Stimulated activated CD8-positive, alpha-beta memory T cell treated with anti-CD3 and anti-CD28 coated beads, Interleukin-2, amount 100 ng/mL, for 1 hour (primary cell): ENCODE measurements at places on chromosomes 2 and 18.

DNA sequence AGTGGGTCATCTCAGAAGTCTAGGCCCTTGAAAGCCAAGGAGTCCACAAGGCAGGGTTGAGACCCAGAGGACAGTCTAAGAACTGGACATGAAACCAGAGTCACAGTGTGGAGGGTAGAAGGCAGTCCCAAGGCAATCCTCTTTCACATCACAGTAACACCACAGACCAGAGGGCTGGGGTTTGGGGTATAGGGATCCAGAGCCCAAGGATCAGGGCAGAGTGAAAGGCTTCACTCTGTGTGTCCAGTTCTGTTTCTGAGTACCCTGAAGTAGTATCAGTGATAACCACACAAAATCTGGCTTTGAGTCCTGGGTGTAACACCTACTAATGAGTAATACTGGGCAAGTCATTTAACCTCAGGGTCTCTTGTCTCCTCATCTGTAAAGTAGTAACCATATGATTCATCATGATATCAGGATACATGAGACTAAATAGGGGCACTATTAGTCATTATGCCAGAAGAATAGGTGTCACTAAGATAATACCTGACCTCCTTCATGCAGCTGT lies 91.0 kb downstream of the ICA1L start:
- DNase-seq, result no peak

GRCh38 chr2:9178904-9179571 lies 27.6 kb upstream of the ASAP2 start:
- no peak for DNase-seq

- no peak for DNase-seq
Observed at GRCh38 chr2:150133623-150134022, 353.8 kb downstream of the RND3 start.

DNA sequence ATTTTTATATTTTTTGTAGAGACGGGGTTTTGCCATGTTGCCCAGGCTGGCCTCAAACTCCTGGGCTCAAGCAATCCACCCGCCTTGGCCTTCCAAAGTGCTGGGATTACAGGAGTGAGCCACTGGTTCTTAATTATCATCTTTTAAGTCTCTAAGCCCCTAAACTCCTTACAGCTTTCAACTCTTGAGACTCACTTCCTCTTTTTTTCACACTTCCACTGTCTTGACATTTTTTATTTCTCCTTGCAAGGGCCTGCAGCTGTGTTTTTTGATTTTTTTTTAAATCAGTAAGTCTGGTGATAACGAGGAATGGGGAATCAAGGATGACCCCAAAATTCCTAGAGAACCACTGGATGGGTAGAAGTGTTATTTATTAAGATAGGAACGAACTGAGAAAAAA lies 8.6 kb upstream of the ABCB11 start:
- DNase-seq, result no peak

- DNase-seq, result no peak
Observed at GRCh38 chr2:241858206-241859016, at the start of gene PDCD1. Gene PDCD1 (minus strand): TSS chr2:241858894. CDS start chr2:241858838, 56 bp downstream.

DNA sequence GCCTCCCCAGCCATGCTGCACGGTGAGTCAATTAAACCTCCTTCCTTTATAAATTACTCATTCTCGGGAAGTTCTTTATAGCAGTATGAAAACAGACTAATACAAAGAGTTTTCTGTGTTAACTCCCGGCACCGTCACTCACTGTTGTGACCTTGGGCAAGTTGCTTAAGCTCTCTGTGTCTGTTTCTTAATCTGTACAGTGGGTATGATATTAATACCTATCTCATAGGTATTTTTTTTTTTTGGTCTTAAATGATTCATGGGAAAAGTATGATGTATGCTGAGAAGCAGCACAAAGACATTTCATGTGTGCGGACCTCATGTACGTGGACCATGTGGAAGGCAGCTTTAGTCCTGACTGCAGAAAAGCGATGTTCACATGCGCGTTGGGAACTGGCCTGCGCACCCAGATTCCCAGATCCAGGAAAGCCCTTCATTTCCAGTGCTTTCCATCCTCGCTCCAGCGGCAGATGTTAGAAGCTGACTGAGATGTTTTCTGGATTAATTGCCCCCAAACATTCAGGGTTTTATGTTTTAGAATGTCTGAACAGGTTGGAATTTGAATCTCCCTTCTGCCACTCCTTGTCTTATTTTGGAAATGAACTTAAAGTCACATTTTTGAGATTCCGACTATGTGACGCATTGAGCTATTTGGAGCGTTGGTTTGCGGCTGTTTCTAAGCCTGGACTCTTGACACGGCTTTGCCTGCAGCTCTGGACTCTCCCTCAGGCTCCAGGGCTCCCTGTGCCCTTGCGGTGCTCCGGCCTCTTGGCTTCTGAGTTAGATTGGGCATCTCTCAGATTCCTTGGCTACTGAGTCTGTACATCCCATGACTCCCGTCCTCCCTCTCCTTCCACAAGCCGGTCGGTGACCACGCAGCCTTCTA lies 61.4 kb downstream of the SLC4A3 start:
- no peak for DNase-seq

DNA sequence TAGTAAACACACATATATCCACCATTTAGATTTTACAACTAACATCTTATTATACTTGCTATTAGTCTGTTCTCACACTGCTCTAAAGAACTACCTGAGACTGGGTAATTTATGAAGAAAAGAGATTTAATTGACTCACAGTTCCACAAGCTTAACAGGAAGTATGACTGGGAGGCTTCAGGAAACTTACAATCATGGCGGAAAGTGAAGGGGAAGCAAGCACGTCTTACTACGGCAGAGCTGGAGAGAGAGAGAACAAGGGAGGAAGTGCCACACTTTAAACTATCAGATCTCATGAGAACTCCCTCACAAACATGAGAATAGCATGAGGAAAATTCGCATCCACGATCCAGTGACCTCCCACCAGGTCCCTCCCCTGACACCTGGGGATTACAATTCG lies 240.7 kb downstream of the CAMKMT start:
- no peak for DNase-seq

DNA sequence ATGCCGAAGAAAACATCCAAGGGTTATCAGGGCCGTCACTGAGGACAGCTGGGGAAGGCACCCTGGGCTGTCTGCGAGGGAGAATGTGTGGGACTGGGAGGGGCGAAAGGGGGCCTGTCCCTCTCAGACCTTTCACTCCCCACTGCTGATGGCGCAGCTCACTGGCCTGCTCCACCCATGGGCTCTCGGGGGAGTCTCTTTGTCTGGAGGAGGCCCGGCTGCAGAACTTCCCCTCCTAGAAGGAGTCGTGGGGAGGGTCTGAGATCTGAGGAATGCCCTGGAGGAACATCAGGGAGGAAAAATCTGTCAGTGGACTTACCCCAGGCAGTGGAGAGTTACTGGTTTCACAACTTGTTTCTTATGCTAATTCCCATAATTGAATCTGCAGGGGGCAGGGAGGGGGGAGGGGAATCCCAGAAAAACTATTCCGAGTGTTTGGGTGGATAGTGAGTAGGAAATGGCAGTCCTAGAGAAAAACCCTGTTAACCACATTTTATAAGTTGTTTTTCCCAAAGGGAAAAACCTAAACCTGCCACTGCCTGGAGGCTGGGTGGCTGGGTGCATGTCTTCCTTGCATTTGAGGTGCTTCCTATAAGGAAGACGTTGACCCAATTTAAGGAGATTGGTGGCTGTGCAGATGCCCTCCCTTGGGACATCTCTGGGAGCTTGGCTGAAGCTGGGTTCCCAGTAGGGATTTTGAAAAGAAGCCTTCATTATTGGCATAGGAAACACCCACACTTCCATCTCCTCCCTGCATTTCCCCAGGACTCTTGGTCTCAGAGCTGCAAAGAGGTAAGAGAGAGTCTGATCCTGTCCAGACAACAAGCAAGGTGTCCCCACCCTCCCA lies 11.7 kb upstream of the SEMA4C start:
- DNase-seq, result no peak

DNA sequence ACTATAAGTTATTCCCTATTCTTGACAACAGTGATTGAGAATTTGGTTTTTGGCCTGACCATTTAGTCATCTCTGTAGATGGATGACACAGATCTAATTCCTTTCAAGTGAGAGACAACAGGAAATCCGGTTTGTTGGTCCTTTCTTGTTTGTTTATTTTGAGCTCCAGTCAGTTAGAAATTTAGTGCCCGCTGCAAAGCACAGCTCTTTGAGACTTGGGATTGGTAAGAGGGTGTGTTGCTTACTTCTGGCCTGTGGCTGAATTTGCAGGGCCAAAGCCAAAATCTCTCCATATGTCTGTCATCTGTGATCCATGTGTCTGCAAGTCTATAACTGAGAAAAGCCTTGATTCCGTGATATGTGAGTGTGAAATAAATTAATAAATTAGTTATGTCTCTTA lies 74.3 kb downstream of the BIN1 start:
- DNase-seq, result no peak

GRCh38 chr18:13433685-13434084 lies 215.1 kb downstream of the LDLRAD4 start:
- no peak for DNase-seq

GRCh38 chr2:62459672-62460071 lies 46.3 kb downstream of the TMEM17 start:
- no peak for DNase-seq

GRCh38 chr2:109663721-109664120 lies 49.6 kb downstream of the SOWAHC start:
- no peak for DNase-seq

DNA sequence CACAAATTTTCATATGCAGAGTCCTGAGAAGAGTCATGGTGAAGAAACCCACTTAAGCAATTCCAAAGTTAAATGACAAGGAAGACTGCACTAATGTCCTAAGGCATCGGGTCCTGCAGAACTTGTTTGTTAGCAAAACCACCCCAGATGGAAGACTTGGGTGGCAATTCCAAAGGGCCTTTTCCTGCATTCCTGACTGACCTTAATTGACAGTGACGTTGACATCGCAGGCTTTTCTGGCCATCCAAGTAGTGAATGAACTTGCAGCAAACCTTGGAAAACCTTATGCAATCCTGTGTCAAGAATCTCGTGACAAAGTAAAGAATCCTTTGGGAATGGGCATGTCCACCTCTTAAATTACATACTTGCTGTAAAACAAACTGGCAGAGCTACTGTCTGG lies 112.5 kb upstream of the SH3BP4 start:
- no peak for DNase-seq

GRCh38 chr18:12837747-12838146 lies 46.3 kb downstream of the PTPN2 start:
- no peak for DNase-seq

GRCh38 chr18:58310517-58310916 lies 266.5 kb downstream of the NEDD4L start:
- DNase-seq, result peak; percentile 20

- DNase-seq, result no peak
Observed at GRCh38 chr2:11713815-11714214, 32.6 kb upstream of the LPIN1 start.

- no peak for DNase-seq
Observed at GRCh38 chr2:227627769-227628168, 10.5 kb downstream of the SCYGR4 start.

DNA sequence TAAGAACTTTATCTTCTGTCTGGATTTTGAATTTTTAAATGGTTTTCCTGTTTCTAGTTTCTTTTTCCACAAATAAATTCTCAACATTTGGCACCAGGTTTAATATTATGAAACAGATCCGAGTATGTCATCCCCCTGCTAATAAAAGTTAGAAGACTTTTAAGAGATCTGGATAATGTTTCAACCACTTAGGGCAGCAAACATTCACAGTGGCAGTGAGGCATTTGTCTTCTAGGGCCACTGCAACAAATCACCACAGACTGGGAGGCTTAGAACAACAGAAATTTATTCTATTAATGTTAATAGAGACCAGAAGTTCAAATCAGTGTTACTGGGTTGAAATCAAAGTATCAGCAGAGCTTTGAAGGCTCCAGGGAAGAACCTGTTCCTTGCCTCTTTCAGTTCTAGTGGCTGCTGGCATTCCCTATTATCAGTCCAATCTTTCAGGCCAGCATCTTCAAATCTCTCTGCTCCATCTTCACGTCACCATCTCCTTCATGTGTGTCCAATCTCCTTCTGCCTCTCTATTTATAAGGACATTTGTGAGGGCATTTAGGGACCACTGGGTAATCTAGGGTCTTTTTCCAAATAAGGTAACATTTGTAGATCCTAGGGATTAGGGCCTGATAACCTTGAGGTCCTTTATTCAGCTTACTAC lies 23.4 kb downstream of the ACSL3 start:
- DNase-seq, result no peak

DNA sequence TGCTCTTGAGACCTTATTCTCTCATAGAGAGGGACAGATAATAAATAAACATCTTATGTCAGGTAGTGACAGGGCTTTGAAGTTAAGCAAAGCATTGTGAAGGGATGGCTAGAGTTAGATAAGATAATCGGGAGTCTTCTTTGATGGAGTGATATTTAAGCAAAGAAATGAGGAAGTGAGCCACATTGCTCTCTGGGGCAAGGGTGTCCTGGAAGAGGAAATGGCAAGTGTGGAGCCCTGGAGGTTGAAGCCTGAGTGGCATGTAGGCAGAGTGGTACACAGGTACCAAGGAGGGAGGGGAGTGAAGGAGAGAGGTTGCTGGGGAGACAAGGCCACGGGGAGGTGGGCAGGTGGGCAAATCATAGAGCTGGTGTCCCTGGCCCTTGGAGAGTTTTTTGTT lies 110.2 kb downstream of the CTAGE1 start:
- no peak for DNase-seq

DNA sequence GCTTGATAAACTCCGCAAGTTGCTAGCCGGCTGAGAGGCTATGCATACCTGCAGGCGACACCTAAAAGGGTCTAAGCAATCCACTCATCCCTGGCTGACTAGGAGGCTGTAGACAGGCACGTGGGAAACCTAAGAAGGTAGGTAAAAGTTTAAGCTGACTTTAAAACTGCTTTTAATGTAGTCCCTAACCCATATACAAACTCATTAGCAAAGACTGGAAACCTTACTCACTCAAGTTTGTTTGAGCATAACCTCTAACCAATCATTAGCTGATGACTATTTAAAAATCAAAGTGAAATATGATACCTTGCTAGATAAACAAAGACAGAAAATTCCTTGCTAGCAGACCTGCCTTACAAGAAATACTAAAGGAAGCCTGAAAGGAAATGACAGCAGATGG lies 106.4 kb downstream of the EXOC6B start:
- no peak for DNase-seq

DNA sequence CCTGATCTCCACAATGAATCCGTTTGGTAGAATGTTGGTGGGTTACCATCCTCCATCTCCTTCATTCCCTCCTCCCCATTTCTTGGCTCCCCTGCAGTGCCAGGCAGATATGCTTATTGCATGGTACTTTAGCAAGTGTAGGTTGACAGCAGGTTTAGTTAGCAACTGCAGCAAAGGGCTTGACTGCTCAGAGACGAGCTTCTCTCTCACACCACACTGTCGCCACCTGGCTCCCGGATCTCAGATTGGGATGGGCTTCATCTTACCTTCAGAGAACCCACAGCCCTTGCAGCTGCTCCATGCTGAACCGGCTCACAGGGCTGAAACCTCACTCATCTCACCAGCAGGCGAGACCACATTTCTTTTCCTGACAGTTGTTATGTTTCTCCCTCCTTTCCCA lies 88.8 kb downstream of the VWA3B start:
- DNase-seq, result no peak

- peak; percentile 19 for DNase-seq
Observed at GRCh38 chr2:9655441-9656269, 24.9 kb upstream of the YWHAQ start.

GRCh38 chr2:206974551-206974950 lies 35.2 kb downstream of the CPO start:
- no peak for DNase-seq
